ENCODE measurements at places on chromosomes 16 and 17.

- DNase-seq, result no peak
Measured at GRCh38 chr17:683499-684254, 31.0 kb downstream of the VPS53 start.

- DNase-seq, result no peak
Measured at GRCh38 chr16:87684106-87684677, 81.6 kb downstream of the KLHDC4 start.

DNA sequence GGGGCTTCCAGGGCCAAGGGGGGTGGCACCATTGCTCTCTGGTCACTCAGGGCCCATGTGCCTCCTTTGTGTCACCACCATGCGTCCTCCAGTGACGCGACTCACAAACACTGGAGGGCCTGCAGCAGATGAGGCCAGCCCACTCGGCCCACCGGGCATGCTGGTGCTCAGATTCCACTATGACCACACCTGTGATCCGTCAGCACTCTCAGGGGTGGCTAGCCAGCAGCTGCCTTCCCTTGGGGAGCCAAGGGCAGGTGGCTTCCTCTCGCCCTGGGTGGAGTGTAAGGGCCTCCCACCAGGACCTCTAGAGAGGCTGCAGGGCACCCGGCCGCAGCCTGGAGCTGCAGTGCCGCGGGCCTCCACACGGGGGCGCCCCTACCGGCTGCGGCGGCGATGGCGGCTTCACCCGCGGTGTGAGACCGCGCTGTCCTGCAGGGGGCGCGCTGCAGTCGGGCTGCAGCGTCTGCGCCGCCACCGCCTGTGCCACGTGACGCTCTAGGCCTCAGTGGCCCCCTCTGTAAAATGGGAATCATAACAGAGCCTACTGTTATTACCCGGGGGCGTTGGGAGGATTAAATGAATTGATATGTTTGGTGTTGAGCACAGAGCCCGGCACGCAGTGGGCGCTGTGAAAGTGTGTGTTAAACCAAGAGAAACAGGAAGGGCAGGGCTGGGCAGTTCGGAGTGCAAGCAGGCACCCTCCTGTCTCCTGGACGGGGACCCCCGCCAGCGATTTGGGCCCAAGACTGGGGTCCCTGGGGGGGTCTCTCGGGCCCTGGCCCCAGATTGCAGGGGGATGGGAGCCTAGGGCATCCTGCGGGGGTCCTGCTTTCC lies 192.4 kb upstream of the GSE1 start:
- no peak for DNase-seq

DNA sequence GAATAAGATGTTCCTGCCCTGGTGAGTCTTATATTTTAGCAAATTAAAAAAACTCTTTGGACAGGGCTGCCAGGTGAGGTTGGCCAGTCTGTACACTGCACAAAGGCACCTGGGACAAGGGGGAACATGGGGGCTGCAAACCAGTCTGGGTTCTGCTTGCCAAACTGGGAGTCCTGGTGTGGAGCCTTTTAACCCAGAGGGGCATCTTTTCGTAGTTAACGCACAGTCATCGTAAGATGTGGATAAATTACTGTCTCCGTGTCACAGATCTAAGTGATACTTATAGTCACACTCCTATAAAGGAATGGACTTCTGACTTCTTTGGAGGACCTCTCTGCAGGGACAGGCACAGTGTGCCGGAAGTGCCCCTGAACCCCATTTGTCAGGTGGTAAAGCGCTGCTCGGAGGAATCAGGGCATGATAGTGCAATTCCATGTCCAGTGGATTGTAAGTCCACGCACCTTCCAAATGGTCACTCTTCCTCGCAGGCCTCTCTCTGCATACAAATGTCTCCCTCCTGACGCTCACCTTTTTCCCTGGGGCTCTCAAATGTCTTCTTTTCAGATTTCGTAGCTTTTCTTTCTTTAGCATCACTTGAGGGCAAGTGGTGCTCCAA lies 14.7 kb downstream of the DEXI start:
- DNase-seq, result no peak

GRCh38 chr16:69114346-69114975 lies 9.0 kb downstream of the HAS3 start:
- no peak for DNase-seq

DNA sequence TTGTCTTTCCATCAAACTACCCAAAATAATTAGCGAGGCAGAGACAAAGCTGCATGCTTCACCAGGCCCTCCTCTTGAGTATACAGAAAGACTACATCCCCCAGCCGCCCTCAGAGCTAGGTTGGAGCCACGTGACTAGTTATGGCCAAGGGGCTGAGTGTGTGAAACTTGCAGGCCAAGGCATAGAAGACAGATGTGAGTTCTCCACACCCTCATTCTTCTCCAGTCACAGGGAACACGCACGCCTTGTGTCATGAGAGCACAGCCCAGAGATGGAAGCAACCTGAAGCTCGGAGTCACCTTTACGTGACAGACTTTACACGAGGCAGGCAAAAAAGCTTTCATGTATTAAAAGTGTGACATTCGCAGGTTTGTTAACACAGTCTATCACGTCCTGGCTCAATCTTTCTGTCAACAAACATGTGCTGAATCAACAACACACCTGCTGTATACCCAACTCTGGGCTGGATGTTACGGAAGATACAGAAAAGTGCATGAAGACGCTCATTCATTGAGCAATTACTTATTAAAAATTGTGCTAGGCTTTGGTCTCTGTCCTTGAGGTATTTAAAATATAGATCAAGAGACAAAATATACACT lies 38.3 kb downstream of the STX8 start:
- no peak for DNase-seq

GRCh38 chr16:46701615-46702014 lies 12.2 kb downstream of the ORC6 start:
- no peak for DNase-seq

DNA sequence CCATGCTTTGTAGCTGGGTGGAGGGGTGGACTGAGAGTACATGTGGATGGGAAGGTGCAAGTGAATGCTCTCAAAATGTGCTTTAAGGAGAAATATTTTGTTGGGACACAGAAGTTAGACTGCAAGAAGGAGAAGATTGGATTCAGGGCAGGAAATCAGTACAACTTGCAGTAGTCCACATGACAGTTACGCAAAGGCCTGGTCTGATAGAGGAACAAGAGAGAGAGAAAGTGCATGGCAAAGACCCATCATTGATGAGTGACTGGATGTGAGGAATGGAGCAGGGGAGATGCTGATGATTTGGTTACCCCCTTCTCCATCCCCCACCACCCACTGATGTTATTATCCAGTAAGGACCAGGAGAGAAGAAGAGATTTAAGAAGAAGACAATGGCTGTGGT lies 472.8 kb downstream of the MAF start:
- no peak for DNase-seq

GRCh38 chr17:58263773-58264172 lies 17.0 kb downstream of the MPO start:
- no peak for DNase-seq

DNA sequence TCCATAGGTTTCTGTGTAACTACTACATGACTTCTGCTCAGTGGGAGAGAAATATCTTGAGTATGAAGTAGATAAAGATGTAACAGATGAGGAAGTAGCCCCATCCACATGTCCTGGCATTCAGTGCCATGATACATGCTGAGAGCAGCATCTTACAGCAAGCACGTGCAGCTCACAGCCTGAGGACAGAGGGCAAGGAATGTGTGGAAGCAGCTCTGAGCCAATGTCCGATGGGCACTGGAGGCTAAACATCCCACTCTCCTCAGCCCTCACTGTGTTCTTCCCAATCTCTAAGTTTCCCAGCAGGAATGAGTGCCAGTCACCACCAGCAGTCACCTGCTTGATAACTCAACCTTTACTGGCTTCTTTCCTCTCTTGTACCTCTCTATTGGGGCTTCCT lies 40.4 kb downstream of the CFDP1 start:
- no peak for DNase-seq

GRCh38 chr16:12422233-12422632 lies 381.5 kb downstream of the CPPED1 start:
- DNase-seq, result no peak

- DNase-seq, result no peak
Measured at GRCh38 chr16:11112723-11113348, 143.2 kb downstream of the SOCS1 start.

Data from cortex of kidney (tissue), 1 donor.